ENCODE measurements at places on chromosomes 12 and 14.
A peak's percentile ranks its signal among the peaks of the same experiment; 100 is the strongest.

- no peak overlapping the region for H3K4me3 ChIP-seq
- DNase-seq, result no peak
- no peaks in the 10 kb centered on the region for H3K4me1 ChIP-seq
- H3K27me3 ChIP-seq, result no peaks in the 10 kb centered on the region
These were observed 215.0 kb downstream of the PRKD1 start for GRCh38 chr14:29712601-29713000.

DNA sequence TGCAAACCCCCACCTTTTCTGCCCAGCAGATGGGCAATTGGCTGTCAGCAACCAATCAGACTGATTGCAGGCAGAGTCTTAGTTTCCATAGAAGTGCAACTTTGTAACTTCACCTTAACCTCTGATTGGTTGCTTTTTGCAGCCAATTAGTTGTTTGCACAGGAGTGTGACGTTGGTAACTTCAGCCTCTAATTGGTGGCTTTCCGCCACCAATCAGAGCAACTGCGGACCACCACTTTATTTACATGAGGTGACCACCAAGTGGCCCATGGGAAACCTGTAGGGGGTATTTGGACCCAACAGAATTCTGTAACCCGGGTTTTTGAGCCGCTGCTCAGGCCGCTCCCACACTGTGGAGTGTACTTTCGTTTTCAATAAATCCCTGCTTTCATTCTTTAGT is 32.3 kb downstream of the CDKN1B start:
- no peaks in the 10 kb centered on the region for H3K4me1 ChIP-seq
- no peak overlapping the region for H3K27ac ChIP-seq
- no peak for DNase-seq
- H3K4me3 ChIP-seq, result no peak overlapping the region
- H3K36me3 ChIP-seq, result no peaks in the 10 kb centered on the region
- no peaks in the 10 kb centered on the region for H3K27me3 ChIP-seq

GRCh38 chr12:76942267-76942666 is 63.4 kb upstream of the CSRP2 start:
- no peaks in the 10 kb centered on the region for H3K4me1 ChIP-seq
- DNase-seq, result no peak
- no peak overlapping the region for H3K4me3 ChIP-seq
- no peaks in the 10 kb centered on the region for H3K36me3 ChIP-seq

DNA sequence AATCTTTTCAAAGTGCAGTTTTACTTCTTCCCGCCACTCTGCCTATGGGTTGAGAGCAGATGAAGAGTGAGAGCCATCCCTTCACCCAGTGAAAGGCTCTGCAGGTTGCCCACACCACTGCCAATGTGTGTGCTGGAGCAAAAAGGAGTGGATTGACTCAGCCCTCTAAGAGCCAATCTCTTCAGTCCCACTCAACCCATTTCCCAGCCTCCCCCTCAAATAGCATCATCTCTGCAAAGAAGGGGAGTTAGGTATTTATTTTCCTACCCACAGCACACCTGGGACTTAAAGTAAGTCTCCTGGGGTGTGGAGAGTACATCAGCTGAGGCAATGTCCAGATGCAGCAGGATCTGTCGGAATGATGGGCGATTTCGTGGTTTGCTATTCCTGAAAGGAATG is 15.3 kb downstream of the MAP3K12 start:
- DNase-seq, result no peak
- H3K27ac ChIP-seq, result peak overlapping the region; percentile 82
- H3K4me3 ChIP-seq, result peak overlapping the region; percentile 17

- H3K27ac ChIP-seq, result peak overlapping the region; percentile 64
- DNase-seq, result peak; percentile 63
- H3K4me1 ChIP-seq, result peaks cover 11% of the 10 kb centered on the region
- H3K36me3 ChIP-seq, result peaks cover 18% of the 10 kb centered on the region
- H3K4me3 ChIP-seq, result no peak overlapping the region
- H3K27me3 ChIP-seq, result no peaks in the 10 kb centered on the region
These were observed 86.6 kb downstream of the KDM2B start for GRCh38 chr12:121494093-121494787.

GRCh38 chr12:93880853-93881522 is 203.8 kb downstream of the CRADD start:
- DNase-seq, result no peak
- peak overlapping the region; percentile 42 for H3K27ac ChIP-seq
- no peaks in the 10 kb centered on the region for H3K36me3 ChIP-seq
- no peak overlapping the region for H3K4me3 ChIP-seq

DNA sequence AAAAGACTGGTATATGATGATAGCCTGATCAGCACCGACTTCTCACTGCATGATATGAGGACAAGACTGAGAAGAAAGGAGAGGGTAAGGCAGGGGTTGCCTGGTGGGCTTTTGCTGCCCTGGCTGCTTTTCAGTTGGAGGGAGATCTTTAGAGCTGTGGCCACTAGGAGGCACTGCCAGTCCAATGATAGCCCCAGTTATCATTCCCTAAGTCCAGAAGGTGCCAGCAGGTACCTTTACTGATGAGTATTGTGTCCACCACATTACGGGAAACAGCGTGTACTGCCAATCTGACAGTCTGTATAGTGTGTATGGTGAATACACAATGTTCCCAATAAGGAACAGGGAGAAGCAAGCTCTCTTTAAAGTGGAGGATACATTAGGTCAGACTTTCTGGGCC is 55.8 kb upstream of the CCDC175 start:
- H3K4me3 ChIP-seq, result no peak overlapping the region
- H3K27ac ChIP-seq, result no peak overlapping the region
- H3K27me3 ChIP-seq, result peaks cover 55% of the 10 kb centered on the region
- DNase-seq, result no peak
- no peaks in the 10 kb centered on the region for H3K4me1 ChIP-seq

- no peak overlapping the region for H3K4me3 ChIP-seq
- no peaks in the 10 kb centered on the region for H3K4me1 ChIP-seq
- H3K36me3 ChIP-seq, result no peaks in the 10 kb centered on the region
- H3K27ac ChIP-seq, result no peak overlapping the region
These were observed 790.6 kb downstream of the DIO2 start for GRCh38 chr14:79420725-79421124.

DNA sequence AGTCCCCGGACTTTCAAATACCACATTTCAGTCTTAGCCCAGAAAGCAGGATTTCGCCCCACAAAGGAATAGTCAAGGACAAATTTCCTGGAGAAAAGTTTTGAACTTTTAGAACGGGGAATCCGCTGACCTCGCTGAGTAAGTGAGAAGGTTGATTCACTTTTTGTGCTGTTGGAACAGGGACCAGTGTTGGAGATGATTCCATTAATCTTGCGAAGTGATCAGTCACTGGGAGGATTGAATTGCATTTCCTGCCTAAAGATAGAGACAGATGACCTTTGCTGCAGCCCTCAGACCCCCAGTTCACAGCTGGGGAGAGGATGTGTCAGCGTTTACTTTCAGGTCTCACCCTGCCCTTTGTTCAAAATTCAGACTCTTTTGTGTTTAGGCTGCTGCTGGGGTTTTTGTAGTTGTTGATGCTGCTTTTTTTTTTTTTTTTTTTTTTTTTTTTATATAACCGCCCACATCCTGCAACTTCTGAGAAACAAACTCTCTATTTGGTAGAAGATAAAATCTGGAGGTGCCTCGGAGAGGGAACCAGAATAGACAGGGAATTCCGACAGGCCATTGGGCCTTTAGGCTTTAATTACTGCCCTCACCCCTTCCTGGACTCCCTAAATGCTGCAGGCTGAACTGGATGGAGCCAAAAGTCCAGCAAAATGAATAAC is 9.8 kb upstream of the KDM2B start:
- DNase-seq, result peak; percentile 66
- peak overlapping the region; percentile 99 for H3K27ac ChIP-seq
- no peaks in the 10 kb centered on the region for H3K27me3 ChIP-seq
- H3K36me3 ChIP-seq, result peaks cover 22% of the 10 kb centered on the region
- H3K4me1 ChIP-seq, result peaks cover 26% of the 10 kb centered on the region
